Pons (tissue), 1 donor: ENCODE measurements at places on chromosomes 16 and 17.

DNA sequence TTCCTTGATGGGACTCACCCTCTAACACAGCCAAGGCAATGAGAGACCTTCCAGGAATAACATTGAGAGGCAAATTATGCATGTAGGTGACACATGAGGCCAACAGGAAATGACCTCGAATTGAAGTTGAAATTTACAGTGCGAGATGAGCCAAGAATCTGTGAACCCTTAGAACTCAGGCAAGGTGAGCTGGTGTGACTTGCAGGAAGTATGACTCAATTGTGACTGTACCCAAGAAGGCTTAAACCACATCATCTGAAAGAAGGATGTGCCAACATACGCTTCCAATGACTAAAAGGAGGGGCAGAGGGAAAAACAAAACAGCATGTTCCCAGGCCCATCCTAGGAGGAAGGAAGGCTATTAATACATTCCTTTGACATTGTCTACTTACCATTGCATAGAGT lies 44.8 kb downstream of the PITPNC1 start:
- no peak for DNase-seq

DNA sequence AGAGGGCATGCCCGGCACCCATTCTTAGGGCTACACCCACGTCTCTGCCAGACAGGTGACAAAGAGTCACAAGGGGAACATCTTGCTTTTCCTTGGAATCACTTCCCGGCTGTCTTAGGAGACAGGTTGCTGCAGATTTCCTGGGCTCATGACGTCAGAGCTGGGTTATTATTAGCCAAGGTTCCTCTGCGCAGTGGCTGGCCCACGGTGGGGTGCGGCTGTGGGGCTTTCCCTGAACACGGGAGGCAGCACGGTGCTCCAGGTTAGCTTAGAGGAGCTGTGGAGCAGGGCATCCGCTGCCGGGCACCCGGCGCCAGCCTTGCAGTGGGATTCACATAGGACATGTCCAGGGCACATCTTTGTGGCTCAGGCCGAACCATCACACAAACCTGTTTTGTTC lies 118.0 kb upstream of the PLCG2 start:
- no peak for DNase-seq

DNA sequence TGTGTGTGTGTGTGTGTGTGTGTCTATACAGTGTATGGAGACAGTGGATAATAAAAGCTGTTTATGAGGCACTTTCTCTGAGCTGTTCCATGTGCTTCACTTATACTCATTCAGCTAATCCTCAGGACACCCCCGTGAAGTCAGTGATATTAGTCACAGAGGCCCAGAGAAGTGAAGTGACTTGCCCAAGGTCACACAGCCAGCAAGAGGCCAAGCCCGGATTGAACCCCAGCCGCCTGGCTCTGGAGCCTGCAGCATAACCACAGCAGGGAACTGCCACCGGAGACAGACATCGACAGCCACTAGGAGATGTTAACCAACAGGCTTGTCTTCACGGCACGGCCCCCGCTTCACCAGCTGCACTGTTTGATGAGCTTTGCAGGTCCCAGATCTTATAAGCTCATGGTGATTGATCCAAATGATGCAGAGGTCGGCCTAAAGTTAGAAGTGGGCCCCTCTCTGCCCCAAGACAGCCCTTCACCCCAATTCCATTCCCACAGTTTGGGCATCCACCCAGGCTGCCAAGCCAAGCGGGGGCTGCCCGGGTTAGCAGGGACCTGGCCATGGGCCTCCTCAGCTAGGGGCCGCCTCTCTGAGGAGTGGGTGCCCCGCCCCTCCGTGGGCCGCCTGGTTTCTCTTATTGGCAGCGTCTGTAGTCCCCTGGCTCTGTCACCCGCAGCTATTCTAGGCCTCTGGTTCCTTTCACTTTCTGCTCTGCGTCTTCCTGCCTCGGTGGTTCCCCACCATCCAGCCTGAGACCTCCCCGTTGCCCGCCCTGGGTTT lies 30.9 kb downstream of the SOCS1 start:
- no peak for DNase-seq

GRCh38 chr16:11264155-11264832 lies 4.8 kb downstream of the TNP2 start:
- DNase-seq = no peak

- no peak for DNase-seq
These were observed 82.9 kb upstream of the RCVRN start for GRCh38 chr17:9987779-9988585.
